ENCODE measurements at places on chromosomes 12 and 14. TPM values are rescaled to one million over a fixed set of nuclear protein-coding genes. Genes with fewer than 3 reads are reported as not detected.

GRCh38 chr12:109451400-109451799 is 25.7 kb downstream of the KCTD10 start:
- DNase-seq: no peak

DNA sequence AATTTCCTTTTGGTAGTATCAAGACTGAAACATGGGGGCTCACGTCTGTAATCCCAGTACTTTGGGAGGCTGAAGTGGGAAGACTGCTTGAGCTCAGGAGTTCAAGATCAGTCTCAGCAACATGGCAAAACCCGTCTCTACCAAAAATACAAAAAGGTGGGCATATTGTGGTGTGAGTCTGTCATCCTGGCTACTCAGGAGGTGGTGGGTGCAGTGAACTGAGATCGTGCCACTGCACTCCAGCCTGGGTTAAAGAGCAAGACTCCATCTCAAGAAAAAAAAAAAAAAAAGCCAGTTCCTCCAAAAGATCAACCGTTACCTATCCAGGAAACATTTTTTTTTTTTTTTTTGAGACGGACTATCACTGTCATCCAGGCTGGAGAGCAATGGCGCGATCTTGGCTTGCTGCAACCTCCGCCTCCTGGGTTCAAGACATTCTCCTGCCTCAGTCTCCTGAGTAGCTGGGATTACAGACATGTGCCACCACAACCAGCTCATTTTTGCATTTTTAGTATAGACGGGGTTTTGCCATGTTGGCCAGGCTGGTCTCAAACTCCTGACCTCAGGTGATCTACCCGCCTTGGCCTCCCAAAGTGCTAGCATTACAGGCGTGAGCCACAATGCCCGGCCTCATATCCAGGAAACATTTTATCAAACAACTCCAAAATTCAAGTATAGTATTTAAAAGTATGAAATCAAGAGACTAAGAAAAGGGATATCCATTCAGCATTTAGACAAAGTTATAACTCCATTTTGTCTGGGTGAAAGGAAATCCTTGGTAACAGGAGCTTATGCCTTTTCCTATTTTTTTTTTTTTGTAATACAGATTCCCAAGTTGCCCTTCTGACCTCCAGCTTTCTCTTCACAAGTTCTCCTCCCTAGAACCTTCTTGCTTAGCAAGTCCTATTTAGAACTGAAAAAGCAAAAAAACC is 3.4 kb downstream of the ACIN1 start:
- no peak for DNase-seq

- DNase-seq: no peak
Observed at GRCh38 chr12:11540615-11541310, 108.7 kb upstream of the ETV6 start.

DNA sequence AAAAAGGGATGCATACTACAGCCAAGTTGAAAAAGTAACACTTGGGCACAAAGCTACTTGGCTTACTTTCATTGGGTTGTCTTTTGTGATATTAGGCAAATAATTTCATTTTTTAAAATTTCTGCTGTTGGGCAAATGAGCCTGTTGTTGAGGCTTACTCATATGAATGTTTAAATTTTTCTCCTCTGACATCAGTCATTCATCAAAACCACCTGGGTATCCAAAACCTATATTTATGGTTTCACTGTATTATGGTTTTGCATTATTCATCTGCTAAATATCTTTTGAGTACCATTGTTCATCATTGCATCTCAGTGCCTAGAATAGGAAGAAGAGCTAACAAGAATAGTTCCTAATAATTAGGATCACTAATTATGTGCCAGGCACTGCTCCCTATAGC is 28.1 kb downstream of the DYRK2 start:
- no peak for DNase-seq

The SMCO2 gene
- total RNA-seq: 0.20 TPM

- no peak for DNase-seq
Observed at GRCh38 chr12:65326616-65327015, 48.1 kb downstream of the MSRB3 start.

GRCh38 chr14:94018308-94018707 is 7.8 kb upstream of the OTUB2 start:
- no peak for DNase-seq

The CNTN1 gene
- 6.5 TPM for total RNA-seq

GRCh38 chr12:50918584-50919316 is 33.6 kb upstream of the HIGD1C start:
- DNase-seq: peak; percentile 3

The IFI27 gene
- 1.7 TPM for total RNA-seq

The WASHC4 gene
- total RNA-seq: 45.3 TPM

- no peak for DNase-seq
Observed at GRCh38 chr12:102510463-102510862, 30.1 kb upstream of the IGF1 start.

DNA sequence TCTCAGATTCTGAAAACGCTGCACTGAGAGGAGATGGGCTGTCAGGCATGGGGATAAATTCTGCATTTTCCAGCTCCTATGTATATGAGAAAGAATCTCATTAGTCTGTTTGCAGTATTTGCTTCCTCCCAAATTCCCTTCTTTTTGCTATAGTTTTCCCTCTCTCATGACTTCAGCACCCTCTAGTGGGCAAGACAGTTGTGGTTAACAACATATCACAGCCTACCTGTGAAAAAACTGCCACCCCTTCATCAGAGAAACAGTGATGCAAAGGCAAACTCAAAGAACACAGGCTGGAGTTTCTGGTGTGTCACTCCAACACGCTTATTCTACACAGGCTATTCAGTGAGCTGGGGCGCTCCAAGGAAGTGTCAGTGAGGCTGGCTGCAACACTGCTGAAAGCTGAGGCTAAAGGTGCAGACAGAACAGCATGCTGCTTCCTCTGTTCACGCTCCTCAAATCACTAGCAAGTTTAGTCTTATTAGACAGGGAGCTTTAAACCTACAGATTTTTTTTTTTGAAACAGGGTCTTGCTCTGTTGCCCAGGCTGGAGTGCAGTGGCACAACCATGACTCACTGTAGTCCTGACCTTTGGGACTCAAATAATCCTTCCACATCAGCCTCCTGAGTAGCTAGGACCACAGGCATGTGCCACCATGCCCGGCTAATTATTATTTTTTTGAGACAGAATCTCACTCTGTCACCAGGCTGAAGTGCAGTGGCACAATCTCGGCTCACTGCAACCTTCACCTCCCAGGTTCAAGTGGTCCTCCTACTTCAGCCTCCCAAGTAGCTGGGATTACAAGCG is 19.3 kb downstream of the ZC2HC1C start:
- peak; percentile 46 for DNase-seq

The CYP46A1 gene
- total RNA-seq: 0.59 TPM

The AKAP5 gene
- total RNA-seq: 2.5 TPM
